ENCODE measurements at places on chromosomes 12 and 14.

GRCh38 chr14:75453817-75454434 is 26.1 kb downstream of the JDP2 start:
- DNase-seq = no peak

DNA sequence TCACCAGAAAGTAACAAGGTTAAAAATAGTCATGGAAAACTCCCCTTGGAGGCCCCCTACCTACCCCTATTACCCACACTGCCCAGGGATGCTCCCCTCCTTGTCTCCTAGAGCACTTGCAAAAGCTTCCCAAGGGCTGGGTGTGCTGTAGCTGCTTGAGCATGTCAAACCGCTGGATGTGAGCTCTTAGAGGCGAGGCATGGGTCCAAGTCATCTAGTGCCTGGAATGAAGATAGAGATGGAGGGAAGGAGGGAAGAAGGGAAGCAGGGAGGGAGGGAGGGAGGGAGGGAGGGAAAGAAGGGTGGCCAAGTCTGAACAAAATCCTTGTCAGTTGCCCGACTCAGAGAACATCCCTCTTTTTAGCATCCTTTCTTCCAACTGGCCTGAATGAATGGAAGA is 43.1 kb downstream of the LTBP2 start:
- DNase-seq = no peak

DNA sequence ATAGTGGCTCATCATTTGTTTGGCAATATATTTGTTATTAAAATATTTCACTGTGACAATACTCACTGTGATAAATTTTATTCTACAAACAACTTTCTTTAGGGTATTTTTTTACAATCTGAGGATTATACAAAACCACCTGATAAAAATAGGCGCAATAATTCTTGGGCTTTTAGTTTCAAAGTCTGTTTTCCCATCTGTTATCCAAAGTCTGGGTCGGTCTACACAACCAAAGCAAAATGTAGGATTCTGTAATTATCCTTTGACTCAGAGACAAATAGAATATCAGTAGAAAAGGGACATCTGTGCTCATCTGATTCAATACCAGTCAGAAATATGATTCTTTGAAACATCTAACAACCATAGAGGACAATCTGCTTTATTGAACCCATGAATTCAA is 271.8 kb upstream of the AMIGO2 start:
- no peak for DNase-seq

DNA sequence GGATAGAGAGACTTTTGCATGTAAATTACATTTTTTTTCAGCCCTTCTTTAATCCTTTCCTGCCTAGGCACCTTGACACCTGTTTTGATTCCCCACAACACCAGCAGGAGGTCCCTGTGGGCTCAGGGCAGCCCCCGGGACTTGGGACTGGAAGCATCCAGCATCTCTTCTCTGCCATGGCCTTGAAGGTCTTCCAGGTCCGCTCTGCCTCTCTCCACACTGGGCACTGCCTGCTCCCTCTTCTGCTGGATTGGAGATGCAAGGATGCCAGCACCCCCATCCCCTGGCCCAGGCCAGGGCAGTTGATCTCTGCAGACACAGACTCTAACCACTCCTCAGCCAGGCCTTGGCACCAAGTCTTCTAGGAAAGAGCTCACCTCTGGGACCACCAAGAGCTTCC is 134.5 kb upstream of the C14orf180 start:
- DNase-seq = no peak

- no peak for DNase-seq
These were observed 333.8 kb downstream of the TRHDE start for GRCh38 chr12:72605975-72606374.

DNA sequence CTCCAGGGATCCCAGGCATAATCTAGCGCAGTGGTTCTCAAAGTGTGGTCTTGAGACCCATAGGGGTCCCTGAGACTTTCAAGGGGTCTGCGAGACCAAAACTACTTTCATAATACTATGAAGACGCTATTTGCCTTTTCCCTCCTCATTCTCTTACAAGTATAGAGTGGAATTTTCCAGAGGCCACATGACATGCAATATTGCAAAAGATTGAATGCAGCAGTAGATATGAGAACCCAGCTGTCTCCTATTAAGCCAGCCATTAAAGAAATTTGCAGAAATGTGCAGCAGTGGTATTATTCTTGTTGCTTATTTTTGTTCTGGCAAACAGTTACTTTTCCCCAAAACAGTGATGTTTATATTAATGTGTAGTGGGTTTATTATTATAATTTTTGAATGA is 62.8 kb downstream of the VWF start:
- no peak for DNase-seq

DNA sequence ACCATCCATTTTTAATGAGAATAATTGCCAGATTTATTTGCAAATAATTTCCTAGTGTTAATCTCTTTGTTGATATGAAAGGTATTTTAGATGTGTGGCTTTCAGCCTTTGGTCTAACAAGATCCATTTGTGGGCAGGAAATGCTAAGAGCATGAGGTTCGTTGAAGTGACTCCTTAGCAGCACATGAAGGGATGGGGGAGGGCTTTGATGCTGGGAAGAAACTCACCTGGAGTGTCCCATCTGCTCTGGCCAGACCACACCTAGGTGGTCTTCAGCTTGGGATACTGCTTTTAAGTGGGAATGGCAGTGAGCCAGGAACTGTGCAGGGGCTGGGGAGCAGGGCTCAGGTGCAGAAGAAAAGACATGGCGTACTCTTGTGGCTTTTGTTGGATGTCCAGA is 13.6 kb downstream of the SFSWAP start:
- no peak for DNase-seq

GRCh38 chr12:4439736-4440135 is 5.9 kb downstream of the FGF6 start:
- no peak for DNase-seq

- no peak for DNase-seq
These were observed 168.1 kb downstream of the BMP4 start for GRCh38 chr14:53788566-53788965.

DNA sequence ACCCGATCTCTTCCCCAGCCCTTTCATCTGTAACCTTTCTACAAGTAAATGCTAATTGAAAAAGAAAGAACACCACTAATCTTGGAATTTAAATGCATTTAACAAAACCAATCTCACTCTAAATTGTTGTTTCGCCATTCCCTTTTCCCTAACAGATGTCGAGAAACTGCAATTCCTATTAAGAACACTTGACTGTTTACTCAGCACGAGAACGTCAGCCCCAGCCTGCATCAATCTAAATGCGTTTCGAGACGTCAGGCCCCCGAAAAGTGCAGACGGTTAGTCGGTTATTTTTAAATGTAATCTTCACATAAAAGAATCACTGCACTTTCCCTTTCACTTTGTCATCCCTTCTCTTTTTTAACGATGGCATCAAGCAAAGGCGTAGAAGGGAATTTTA is 837.6 kb downstream of the VRK1 start:
- no peak for DNase-seq

DNA sequence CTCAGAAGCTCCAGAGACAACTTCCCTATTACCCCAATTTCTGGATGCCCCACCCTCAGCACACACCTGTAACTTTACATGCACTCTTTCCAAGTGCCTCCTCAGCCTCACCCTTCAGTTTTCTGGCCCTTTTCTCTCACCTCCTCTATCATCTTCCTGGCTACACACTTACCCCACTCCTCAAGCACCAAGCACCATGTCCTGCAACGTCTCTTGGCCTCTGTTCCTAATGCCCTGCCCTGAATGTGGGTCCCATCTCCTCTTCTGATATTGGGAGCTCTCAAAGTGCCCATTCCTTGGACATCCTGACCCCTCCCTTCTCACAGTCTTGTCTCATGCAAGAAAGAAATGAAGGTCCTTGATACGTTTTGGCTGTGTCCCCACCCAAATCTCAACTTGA is 1.2 kb downstream of the KRT72 start:
- DNase-seq = no peak

DNA sequence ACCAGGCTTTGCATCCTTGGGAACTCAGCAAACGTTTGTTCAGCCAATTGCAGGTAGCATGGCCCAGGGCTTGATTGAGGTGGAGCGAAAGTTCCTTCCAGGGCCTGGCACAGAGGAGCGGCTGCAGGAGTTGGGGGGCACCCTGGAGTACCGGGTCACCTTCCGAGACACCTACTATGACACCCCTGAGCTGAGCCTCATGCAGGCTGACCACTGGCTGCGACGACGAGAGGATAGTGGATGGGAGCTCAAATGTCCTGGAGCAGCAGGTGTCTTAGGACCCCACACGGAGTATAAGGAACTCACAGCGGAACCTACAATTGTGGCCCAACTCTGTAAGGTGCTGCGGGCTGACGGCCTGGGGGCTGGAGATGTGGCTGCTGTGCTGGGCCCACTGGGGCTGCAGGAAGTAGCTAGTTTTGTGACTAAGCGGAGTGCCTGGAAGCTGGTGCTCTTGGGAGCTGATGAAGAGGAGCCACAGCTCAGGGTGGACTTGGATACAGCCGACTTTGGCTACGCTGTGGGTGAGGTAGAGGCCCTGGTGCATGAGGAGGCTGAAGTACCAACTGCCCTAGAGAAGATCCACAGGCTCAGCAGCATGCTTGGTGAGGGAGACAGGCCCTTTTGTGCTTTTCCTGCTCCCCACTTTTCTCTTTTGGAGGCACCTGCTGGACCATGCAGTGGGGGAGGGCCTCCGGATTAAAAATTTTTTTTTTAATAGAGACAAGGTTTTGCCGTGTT is 799 bp downstream of the THTPA start:
- no peak for DNase-seq
